ENCODE measurements at places on chromosomes 4 and X.

DNA sequence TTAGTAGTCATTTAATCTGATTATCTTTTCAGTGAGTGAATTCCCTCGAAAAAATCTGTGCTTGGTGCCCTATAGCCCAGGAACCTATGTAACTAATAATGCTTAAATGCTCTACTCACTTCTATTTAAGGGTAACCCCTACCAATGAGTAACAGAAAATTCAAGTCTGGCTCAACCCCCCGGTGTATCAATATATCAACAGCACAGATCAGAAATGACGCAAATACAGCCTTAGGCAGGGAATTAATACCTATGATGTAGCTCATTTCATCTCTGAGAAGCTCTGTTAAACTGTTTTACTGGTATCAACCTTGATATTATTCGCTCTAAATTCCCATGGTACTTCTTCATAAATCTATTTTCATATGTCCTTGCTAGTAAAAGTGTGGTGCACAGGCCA lies 28.6 kb downstream of the PDGFC start:
- DNase-seq, result no peak

GRCh38 chr4:26420438-26420837 lies 69.8 kb downstream of the CCKAR start:
- no peak for DNase-seq

DNA sequence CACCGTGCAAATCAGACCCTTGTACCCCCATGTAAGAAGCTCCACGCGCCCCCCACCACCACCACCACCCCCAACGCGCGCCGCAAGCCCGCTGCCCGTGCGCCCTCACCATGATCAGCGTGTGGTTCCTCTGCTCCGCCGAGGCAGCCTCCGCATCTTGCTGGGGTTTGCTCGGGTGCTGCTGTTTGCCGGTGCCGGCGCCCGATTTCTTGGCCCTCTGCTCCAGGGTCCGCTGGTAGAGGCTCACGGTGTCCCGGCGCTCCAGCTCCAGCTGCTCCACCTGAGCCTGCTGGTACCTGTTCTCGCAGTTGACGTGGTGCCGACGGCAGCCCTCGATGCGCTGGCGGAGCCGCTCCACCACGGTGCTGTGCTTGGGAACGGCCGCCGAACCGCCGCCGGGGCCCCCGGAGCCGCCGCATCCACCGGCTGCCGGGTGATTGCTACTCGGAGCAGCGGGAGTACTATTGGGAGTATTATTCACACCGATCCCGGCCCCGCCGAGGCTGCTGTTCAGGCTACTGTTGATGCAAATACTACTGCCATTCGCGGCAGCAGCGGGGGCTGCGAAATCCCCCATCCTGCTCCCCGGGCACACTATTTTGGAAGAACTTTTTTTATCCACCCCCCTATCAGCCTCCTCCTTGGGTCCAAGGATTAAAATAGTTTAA lies 1.1 kb downstream of the MAML3 start:
- no peak for DNase-seq

DNA sequence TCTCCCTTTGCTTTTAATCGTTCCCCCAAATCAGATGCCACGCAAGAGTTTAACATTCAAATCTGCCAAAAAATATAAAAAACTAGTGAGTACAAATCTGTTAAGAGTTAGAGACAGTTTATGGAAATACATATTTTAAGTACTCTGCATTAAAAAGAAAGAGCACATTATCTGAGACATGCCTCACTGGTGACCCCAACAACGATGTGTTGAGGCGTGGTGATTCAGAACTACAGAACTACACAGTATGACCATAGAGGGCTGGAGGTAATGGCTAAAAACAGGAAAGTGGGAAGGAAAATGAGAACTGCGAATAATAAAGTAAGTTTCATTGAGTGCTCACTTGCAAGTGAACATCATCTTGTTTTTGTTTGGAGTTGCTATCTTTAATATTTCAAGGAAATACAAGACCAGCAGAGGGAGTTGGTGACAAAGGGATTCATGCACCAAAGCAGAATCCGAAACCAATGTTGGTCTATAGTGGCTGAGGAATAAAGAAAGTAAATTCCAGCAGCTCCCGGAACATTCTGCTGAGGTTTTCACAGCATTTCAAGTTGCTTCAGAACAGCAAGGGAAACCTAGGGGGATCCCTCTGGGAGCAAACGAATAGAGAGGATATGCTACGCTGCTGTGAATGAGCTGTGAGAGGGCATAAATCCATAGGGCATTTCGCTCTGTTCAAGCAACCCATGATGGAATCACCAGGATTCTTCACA lies 92.2 kb downstream of the DCHS2 start:
- no peak for DNase-seq

GRCh38 chrX:128619490-128619889 lies 567.3 kb upstream of the ACTRT1 start:
- no peak for DNase-seq

DNA sequence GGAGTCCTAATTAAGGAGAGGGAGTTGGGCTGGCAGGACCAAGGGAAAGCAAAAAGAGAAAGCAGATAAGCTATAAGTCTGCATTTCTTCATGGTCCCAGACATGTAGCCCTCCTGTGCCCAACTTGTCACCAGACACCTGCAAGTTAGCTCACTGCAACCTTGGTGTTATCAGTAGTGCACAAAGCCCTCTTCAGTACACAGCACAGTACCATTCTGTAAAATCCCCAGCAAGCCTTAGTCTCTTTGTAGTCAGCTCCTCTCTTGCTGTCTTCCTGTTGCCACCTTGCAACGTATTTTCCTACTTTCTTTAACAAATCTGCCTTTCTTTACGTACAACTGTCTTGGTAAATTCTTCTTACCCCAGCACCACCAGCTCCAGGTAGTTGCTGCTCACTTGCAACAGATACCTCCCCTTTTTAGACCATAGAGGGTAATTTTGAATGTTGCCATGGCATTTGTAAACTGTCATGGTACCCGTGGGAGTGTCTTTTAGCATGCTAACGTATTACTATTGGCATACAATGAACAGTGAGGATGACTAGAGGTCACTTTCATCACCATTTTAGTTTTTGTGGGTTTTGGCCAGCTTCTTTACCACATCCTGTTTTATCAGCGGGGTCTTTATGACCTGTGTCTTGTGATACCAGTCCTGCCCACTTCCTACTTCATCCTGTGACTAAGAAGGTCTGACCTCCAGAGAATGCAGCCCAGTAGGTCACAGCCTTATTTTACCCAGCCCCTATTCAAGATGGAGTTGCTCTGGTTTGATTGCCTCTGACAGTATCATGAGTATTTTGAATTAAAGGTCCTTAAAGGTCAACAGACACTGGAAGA lies 28.3 kb upstream of the AP1S2 start:
- peak; percentile 75 for DNase-seq

DNA sequence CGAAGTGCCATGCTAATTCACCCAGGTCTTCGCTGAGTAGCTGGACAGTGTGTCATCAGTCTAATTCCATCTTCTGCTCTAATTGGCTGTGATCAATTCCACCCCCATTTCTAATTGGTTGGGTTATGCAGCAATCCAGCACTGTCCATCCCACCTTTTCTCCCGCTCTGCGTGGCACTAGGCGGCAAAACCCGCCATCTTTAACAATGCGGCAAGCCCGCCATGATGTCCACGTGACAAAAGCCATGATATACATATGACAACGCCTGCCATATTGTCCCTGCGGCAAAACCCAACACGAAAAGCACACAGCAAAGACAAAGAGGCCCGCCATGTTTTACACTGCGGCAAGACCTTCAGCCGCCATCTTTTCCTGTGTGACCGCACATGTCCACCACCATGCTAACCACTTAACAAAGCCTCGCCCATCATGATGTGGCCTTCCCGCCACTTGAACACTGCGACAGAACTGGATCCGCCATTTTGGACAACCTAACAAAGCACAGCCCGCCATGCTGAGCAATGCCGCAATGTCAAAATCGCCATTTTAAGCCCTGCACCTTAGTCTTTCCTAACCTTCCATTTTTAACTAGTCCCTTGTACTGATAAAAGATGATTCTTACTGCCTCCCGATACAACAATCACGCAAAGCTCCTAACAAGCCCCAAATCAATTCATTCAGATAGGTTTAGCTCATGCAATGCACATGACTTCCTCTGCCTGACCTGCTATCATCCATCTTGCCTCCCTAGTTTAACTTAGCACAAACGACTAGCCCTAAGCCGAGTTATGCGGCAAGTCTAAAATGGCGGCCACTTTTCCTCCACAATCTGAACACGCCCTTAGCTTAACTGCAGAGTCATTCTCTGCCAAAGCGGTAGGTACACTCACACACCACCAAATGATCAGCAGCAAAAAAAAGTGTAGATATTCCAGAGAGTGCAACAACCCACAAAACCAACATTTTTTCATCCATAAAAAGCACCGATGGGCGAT lies 288.3 kb downstream of the CHIC1 start:
- no peak for DNase-seq

GRCh38 chr4:173934933-173935620 lies 348.4 kb downstream of the FBXO8 start:
- DNase-seq, result no peak

- no peak for DNase-seq
Observed at GRCh38 chr4:124151031-124151430, 561.5 kb downstream of the ANKRD50 start.

DNA sequence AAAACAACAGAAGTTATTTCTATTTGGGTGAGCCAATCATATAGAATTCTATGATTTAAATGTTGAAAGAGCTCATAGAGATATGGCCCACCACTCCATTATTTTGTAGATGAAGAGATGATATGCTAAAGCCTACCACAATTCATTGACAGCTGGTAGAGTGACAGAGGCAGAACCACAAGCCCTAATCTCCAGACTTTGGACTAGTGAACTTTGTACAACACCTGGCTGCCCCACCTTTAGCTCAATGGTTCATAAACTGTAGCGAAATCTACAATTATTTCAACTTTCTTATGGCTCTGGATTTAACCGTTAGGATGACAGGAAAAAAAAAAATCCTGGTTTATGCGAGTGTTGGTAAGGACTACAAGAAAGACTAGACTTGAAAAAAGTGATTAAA lies 50.9 kb downstream of the PRKG2 start:
- DNase-seq, result no peak

- DNase-seq, result no peak
Observed at GRCh38 chr4:24693636-24694035, 101.7 kb upstream of the SOD3 start.

GRCh38 chrX:55109306-55109705 lies 20.5 kb downstream of the PAGE2 start:
- DNase-seq, result no peak

GRCh38 chrX:20454117-20454516 lies 187.4 kb upstream of the RPS6KA3 start:
- peak; percentile 39 for DNase-seq

- DNase-seq, result no peak
Observed at GRCh38 chr4:74522251-74522991, 77.5 kb downstream of the AREG start.

DNA sequence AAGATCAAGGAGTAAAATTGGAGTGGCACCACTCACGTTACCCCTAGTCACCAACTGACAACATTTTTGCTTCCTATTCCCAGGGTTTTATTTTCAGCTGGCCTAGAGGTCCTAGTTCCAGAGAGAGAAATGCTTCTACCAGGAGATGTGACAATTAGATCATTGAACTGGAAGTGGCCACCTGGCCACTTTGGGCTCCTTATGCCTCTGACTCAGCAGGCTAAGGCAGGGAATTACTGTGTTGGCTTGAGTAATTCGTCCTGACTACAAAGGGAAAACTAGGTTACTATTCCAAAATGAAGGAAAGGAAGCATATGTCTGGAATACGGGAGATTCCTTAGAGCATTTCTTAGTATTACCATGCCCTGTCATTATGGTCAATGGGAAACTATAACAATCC lies 831.6 kb upstream of the NDST4 start:
- no peak for DNase-seq

DNA sequence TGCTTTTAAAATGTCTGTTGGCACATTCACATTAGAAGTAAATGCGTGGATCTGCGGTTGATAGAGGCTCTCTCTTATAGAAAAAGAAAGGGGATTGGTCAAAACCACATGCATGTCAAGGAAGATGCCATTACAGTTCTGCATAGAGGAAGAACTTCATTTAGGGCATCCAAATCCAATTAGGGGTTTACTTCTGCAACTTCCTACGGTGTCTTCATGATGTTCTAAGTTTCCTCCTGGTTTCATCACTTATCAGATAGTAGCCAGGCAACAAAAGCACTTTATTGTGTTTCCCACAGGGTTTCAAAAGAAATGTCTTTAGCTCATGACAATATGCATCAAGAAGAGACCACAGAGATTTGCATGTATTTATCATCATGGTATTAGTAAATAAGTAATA lies 136.0 kb upstream of the HPGD start:
- no peak for DNase-seq

DNA sequence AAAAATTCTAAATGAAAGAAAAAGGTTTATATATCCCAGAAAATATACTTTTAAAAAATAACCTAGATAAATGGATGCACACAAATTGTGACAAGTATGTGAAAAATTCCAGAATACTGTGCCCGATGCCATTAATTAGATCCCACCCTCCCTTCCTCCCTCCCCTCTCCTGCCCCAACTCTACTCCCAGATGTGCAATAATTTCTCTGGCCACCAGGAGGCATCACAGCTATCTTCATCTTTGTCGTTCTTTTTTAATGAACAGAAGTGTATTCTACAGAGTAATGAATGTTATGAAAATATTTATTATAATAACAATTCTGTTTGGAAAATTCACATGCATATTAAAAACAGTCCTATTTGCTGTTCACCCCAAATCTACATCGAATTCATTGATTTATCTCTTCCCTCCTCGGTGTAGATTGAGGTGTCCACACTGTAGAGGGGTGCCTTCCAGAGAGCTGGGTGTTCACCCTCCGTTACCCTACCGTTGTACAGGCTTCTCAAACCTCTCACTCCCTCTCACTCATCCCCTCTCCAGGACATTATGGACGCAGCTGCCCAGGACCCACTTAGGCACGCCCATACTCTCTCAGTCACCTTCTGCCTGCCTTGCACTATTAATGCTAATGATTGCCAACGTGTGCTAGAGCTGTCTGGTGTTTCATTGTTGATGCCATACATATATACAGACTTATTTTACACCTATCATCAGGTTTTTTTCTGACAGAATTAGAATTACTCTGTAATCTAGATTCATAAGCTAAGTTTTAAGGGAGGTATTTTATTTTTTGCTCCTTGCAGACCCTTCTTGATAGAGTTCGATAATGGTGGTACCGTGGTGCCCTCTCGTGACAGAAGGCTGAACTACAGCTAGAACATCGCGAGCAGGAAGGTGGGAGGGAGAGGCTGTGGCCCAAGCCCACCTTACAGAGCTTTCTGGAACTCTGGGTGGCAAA lies 14.1 kb downstream of the RAB40AL start:
- DNase-seq, result peak; percentile 48

GRCh38 chr4:166091146-166091545 lies 218.1 kb downstream of the TLL1 start:
- no peak for DNase-seq

Data from suppressor macrophage (primary cell).